ENCODE measurements at places on chromosomes 1 and 21.

- no peak for DNase-seq
Observed at GRCh38 chr21:42357307-42357706, 6.5 kb upstream of the TFF2 start.

DNA sequence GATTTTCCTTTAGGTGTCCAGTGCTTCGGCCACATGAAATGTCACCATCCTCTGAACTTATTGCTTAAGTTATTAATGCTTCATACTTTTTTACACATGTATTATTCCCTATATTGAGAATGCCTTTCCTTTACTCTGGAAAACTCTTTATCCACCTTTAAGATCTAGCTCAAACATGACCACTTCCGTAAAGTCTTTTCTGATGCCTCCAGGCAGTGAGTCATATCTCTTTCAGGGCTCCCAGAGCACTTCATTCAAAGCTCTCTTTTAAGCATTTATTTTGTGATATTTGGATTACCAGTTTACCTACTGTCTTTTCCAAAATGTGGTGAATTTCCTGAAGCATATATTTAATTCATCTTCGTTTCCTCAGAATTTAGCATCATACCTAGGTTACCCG, 178.9 kb downstream of the HS2ST1 start:
- no peak for DNase-seq

DNA sequence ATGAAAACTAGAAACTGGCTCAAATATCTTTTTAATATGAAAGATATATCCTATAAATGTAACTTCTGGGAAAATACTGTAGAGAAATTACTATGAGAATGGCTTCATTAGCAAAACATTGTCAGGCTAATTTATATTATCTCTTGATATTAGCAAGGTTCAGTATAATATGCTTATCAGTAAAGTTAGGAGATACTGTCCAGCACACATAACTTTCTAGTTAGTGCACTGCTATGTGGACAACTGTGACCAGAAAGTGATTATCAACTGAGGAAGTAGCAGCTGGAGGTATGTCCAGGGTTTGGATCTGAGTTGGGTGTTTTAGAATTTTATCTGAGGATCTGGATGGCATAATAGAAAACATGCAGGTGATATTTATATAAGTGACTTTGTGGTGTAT, 7.5 kb downstream of the LRRC8C start:
- DNase-seq, result no peak

DNA sequence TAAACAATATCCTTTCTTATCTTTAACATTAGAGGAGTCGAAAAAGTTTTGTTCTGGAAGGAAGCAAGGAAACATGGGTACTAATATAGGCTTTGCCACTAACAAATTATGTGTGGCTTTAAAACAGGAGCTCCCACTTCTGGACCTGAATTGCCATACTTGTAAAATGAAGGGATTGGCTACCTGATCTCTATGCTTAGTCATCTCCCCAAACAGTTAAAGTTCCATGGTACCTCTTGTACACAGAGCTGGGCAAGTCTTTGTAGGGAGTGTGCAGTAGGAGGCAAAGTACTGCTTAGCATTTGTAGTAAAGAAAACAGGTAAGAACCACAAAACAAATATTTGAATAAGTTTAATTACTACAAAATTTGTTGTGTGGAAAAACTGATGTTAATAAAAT, 81.3 kb downstream of the MAST2 start:
- no peak for DNase-seq

GRCh38 chr1:201041011-201041410, 17.5 kb upstream of the KIF21B start:
- no peak for DNase-seq

GRCh38 chr1:218058730-218059129, 226.4 kb upstream of the RRP15 start:
- no peak for DNase-seq

DNA sequence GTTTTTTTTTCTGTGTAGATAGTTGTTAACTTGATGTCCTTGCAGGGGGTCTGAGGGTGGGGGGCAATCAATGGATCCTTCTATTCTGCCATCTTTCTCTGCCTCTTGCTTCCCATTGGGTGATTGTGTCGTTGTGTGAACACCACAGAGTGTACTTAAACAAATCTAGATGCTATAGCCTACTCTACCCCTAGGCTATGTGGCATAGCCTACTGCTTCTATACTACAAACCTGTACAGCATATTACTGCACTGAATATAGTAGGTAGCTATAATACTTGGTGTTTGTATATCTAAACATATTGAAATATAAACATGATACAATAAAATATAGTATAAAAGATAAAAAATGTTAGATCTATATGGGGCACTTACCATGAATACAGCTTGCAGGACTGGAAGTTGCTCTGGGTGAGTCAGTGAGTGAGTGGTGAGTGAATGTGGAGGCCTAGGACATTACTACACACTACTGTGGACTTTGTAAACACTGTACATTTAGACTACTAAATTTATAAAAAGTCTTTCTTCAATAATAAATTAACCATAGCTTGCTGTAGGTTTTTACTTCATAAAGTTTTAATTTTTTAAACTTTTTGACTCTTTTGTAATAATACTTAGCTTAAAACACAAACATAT, 105.4 kb downstream of the CENPF start:
- DNase-seq, result no peak

DNA sequence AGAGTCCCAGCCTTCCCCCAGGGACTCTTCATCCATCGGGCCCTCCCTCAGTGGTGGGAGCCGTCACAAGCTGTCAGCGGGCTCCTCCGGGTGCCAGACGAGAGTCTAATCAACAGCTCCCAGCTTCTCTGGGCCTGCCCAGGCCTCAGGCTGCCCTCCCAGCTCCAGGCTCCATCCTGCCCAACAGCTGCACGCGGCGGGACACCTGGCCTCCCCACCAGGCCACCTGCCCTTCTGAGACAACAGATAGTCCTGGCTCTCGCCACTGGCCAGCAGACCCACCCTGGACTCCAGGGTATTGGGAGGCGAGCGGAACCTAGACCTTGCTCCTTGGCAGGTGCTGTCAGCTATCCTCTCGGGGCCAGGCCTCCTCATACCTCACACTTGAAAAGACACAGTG, 3.1 kb downstream of the WNT4 start:
- DNase-seq, result no peak

GRCh38 chr1:175073061-175073460, 5.4 kb downstream of the TNN start:
- no peak for DNase-seq

DNA sequence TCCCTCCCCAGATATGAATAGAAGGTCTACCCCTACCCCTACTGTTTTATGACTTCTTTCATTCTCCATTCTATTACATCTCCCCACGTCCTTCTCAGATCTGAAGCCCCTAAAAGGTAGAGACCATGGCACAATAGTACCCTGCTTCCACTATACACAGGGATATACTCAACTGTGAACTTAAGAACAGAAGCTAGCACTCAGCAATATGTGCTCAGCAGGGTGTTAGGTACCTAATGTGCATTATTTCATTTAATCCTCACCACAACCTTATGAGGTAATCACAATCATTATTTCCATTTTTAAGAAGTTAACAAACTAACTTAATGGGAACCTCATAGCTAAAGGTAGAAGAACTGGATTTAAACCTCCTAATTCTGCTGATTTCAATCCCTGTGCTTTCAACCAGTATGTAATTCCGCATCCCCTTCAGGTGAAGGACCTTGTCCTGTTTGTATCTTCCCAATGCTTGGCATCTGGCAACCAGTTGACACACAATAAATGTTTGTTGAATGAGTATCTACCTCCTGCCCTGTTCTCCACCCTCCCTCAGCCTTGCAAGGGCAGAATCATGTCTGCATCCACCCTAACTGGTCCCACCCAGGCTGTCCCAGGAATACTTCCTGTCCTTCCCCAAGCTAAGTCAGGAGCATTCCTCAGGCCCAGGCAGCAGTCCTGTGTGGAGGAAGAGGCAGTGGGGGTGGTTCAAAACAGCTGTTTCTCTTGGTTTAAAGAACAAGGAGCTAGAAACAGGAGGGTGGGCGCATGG, 6.5 kb downstream of the DENND2D start:
- no peak for DNase-seq
